ENCODE measurements at places on chromosomes 7 and 10. TPM values are rescaled to one million over a fixed set of nuclear protein-coding genes. Genes with fewer than 3 reads are reported as not detected.

TMEM236 gene
- not detected for total RNA-seq

TMEM184A gene
- 1.5 TPM for total RNA-seq

PTPN20 gene
- not detected for total RNA-seq

RPEL1 gene
- 0.13 TPM for total RNA-seq

- no peak for DNase-seq
Measured at GRCh38 chr7:3951316-3952055, 650.4 kb downstream of the SDK1 start.

DNA sequence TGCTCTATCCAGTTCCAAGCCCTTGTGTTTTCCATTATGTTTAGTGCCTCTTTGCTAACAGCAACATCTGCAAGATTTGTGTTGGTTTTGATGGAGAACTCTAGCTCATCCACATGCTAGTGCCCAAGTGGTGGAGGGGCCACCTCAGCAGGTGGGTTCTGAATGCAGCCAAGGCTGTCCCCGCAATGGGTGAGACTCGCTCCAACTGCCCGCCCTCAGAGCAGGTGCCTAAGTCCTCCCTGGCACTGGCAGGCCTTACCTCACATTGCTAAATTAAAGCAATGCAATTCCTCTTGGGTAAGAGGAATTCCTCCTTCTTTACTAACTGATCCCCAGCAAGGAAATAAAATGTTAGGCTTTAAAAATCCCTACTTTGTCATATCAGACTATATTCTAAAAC is 146.8 kb downstream of the ADCY1 start:
- DNase-seq, result no peak

GRCh38 chr7:125930848-125931247 is 1001.2 kb upstream of the POT1 start:
- no peak for DNase-seq

- DNase-seq, result no peak
Measured at GRCh38 chr7:80443325-80443724, 68.5 kb downstream of the GNAT3 start.

- no peak for DNase-seq
Measured at GRCh38 chr10:124077208-124077993, 16.0 kb downstream of the CHST15 start.

DNA sequence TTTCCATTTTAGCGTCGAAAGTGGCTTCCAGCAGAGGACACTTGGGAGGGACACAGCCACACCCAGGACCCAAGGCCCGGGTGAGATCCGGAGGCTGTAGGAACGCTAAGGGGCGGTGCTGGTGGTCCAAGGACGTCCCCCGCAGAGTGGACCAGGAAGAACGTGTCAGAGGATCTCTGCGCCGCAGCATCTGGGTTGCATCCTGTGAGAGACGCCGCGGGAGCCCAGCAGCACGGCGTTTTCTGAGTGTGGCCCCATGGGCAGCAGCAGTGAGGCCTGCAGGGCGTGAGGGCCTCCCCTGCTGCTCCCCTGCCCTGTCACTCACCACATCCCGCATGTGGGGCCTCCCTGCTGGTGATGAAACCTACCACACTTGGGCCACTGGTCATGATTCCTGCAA is 40.5 kb upstream of the BNIP3 start:
- no peak for DNase-seq

GRCh38 chr10:124700293-124701037 is 43.7 kb downstream of the FAM53B start:
- no peak for DNase-seq

DNA sequence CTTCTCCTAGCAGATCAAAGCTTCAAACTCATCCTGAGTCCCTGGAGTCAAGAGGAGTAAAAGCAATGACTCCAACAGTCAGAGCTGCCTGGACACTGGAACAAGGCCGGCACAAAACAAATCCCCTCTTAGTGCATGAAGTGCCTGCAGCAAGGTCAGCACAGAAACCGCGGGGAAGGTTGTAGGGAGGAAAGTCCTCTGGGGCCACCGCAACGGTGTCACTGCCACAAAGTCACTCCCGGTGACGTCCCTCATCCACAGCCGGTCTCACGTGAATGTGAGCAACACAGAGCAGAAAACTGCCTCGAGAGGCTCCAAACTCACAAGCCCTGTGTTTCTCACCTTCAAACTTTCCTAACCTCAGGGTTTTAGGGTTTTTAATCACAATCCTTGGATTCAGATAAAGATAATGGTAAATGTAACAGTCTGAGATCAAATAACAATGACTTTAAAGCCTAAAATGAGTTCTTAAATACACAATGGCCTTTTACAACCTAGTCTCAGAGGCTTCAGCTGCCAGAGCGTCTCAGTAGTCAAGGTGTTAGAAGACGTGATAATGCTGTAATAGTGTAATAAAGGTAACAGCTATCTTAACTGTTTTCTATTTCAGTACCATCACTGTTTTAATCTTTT is 274.3 kb downstream of the ZMYND11 start:
- DNase-seq, result no peak

- DNase-seq, result no peak
Measured at GRCh38 chr10:14146025-14146424, 184.7 kb downstream of the FRMD4A start.

DNA sequence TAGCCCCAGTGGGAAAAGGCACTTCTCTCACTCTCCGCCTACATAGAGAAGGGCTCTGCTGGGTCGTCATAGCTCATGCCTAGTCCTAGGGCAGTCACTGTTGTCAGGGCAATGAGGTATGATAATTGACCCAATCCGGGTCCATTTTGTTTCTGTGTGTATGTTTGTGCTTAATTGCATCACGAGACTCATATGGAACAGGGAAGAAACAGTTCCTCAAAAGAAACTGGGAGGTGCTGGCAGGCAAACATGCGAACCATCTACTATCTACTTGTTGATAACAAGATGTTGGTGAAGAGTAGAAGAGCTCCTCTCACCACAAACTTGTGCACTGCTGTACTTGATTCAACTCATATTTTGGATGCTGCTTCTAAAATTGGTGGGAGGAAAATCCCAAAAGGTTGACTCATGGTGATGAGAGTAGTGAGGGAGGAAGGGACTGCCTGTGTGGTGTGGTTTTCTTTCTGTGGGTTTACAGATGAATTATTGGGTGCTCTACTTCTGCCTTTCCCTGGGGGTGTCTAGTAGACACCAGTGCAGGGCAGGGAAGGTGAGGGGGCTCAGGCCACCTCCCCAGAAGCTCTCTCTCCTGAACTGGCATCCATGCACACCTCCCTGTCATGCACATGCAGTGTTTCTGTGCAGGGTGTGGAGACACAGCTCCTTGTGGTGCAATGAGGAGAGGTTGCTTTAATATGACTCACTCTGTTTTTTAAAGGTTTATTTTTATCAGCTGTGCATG is 29.4 kb downstream of the LSMEM1 start:
- DNase-seq, result no peak

- DNase-seq, result no peak
Measured at GRCh38 chr10:14302035-14302434, 28.7 kb downstream of the FRMD4A start.

GRCh38 chr7:76231583-76231982 is 29.9 kb downstream of the SRRM3 start:
- DNase-seq, result no peak

DNA sequence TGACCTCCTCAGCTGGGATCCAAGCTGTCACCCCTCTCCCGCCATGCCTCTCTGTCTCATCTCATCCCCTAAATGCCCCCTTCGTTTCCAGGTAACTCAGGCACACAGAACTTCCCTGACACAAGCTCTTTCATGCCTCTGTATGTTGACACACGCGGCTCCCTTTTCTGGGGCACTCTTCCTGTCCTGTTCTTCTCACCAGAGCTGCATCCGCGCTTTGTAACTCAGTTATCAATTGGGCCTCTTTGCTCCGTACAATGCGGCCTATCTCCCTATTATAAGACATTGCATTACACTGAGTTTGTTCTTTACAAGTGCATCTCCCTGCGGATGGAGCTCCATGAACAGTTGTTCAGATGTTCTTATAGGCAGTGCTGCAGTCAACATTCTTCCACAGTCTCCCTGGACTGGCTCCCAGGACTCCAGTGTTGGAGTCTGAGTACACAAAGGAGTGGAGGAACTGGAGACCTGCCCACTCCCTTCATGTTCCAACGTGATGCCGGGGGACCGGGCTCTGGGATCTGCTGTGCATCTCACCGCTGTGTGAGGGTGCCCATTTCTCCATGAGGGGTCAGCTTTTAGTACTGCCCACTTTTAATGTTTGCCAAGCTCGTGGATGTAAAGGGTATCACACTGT is 56.9 kb upstream of the TNS3 start:
- DNase-seq, result no peak

DNA sequence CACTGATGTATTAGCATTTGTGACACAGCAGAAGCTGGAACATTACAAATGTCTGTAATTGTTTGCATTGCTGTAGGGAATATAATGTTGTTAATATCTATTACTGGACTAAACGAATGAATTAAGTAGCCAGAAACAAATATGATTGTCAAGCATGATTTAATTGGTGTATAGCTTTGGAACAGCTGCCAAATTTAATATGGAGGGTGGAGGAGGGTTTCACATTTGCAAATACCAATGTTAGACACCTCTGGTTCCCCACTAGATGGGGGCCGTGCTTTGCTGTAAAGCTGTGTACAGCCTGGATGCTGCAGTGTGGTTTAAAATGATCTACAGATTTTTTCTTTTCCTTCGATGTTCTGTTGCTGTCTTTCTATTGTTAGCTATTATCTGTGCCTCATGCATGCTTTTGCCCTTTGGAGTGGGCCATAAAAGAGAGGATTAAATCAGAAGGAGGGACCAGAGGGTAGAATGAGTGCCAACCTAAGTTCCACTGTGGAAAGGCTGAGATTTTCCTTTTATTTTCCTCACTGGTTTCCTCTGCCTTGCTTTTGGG is 23.1 kb downstream of the DNAJB9 start:
- no peak for DNase-seq

DNA sequence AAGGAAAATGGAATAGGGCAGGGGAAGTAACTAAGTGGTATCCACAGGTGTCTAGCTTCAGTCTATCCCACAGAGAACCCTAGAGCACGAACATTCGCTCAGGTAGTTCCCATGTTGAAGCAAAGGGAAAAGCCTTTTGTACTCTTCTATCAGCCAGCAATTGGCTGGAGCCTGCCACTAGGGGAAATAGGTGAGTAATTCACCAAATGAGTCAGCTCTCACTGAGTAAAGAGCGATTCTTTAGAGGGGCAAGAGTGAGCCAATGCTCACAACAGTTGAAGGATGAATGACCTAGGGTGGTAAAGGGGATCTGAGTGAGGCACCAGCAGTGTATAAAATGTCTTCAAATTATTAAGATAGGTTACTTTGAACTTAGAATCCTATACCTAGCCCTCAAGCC is 94.1 kb upstream of the ZNF800 start:
- peak; percentile 32 for DNase-seq

DNA sequence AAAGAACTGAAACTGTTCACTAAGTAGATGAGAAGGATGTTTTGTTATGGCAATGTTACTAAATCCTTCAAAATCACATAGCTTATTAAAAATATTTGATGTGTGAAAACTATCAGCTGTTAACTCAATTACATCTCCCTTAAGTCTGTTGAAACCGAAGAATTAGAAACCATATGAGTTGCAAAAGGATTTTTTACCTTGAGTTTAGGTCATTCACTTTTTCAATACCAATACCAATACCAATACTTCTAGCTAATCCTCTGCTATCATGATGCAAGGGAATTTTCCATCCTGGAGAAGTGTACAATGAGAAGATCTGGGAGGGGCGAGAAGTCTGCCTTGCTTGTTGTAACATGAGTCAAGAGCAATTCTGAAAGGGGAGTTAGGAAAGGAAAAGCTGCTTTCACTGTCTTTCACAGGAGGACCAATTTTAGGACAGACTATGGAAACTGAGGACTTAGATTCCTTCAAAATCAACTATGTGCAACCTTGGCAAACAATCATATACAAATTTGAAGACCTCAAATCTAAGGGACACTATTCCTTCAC is 199.7 kb downstream of the IMMP2L start:
- no peak for DNase-seq

DNA sequence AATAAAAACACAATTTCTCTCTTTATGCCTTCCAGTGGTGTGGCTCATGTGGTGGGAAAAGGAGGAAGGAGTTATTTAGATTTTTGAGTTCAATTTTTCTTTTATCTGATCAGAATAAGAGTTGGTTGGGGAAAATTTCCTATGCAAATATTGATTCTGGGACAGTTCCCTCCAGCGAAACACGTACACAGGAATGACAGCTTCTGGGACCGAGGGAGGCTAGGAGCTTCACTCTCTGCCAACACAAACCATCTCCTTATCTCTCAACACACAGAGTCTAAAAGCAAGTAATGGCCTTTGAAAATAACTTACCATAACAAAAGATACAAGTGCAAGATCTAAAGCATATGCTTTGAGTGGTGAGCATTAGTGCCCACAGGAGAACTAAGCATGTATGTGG is 122.7 kb downstream of the RAPGEF5 start:
- DNase-seq, result no peak

- no peak for DNase-seq
Measured at GRCh38 chr10:115129752-115130151, 36.6 kb downstream of the ATRNL1 start.

DNA sequence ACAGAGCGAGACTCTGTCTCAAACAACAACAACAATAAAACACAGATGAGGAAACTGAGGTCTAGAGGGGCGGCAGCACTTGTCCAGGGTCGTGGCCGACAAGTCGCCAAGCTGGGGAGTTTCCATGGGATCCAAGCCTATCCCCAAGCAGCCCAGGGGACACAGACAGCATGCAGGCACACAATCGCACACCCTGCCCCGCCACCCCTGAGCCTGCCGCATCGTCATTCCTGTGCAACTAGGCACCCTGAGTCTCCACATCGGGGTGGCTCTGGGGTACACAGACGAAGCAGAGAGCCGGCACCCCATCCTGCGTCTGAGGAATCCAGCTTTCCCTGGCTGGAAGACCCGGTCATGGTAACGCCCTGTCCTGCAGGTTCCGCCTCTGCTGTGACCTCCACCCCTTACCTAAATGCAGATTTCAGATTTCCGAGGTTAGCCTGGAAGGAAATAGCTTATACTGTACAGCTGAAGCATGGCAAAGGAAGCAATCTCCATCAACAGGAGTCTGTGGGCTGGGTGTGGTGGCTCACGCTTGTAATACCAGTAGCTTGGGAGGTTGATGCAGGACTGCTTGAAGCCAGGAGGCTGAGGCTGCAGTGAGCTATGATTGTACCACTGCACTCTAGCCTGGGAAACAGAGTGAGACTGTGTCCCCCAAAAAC is 136.1 kb upstream of the TNRC18 start:
- no peak for DNase-seq

GRCh38 chr7:12402365-12402725 is 1.3 kb downstream of the VWDE start:
- no peak for DNase-seq

DNA sequence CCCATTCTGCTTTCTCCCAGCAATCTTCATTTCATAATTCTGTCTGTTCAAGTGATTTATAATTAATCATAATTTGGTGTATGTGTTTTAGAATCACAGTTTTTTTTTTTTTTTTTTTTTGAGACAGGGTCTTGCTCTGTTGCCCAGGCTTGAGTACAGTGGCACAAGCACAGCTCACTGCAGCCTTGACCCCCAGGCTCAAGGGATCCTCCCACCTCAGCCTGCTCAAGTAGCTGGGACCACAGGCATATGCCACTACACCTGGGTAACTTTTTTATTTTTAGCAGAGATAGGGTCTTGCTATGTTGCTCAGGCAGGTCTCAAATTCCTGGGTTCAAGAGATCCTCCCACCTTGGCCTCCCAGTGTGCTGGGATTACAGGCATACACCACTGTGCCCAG is 49.2 kb upstream of the PLA2G12B start:
- DNase-seq, result no peak

All from H9 (cell line).